Fibroblast of skin of scalp (primary cell): ENCODE measurements at places on chromosomes 4 and X.
A peak's percentile ranks its signal among the peaks of the same experiment; 100 is the strongest.

GRCh38 chrX:56995271-56995994, at the start of gene SPIN3:
Gene SPIN3 (minus strand): TSS chrX:56995541. CDS start chrX:56994947, 594 bp downstream.
- peak; percentile 70 for DNase-seq

- DNase-seq = no peak
Measured at GRCh38 chr4:68183417-68183816, 53.7 kb upstream of the TMPRSS11F start.

DNA sequence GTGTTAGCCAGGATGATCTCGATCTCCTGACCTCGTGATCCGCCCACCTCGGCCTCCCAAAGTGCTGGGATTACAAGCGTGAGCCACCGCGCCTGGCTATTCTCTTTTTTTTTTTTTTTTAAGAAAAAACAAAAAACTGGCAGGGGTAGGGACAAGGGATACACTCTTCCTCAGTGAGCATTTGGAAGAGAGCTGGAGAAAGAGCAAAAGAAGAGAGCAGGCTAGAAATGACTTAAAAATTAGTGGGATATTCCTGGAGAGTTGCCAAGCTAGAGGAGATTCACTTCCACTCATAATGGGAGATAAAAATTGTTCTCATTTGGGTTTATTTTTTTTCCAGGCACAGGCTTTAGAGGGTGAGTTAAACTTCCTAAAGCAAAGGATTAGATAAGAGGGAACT, 140.0 kb upstream of the SCML1 start:
- no peak for DNase-seq

GRCh38 chr4:163611784-163612445, 117.4 kb downstream of the TMA16 start:
- DNase-seq = no peak

GRCh38 chrX:7925867-7926472, 1.2 kb downstream of the PNPLA4 start:
- peak; percentile 66 for DNase-seq

DNA sequence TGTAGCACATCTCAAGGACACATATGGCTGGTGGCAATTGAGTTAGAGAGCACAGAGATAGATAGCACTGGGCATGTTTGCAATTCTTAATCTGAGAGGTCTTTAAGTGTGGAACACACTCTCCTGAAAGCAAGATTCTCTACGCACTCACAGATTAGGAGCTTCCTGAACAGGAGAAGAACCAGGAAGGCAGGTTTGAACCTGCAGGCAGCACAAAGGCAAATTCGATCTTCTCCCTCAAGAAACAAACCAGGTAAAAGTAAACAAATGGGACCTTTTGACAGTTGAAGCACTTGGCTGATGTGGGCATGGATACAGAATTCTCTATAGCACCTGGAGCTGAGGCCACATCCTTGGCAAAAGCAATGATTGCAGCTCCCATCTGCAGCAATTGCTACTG, 24.3 kb downstream of the HS3ST1 start:
- DNase-seq = no peak

GRCh38 chr4:86556791-86557415, 37.2 kb upstream of the PTPN13 start:
- peak; percentile 30 for DNase-seq
